ENCODE measurements at places on chromosomes 4 and X.
A peak's percentile ranks its signal among the peaks of the same experiment; 100 is the strongest.

DNA sequence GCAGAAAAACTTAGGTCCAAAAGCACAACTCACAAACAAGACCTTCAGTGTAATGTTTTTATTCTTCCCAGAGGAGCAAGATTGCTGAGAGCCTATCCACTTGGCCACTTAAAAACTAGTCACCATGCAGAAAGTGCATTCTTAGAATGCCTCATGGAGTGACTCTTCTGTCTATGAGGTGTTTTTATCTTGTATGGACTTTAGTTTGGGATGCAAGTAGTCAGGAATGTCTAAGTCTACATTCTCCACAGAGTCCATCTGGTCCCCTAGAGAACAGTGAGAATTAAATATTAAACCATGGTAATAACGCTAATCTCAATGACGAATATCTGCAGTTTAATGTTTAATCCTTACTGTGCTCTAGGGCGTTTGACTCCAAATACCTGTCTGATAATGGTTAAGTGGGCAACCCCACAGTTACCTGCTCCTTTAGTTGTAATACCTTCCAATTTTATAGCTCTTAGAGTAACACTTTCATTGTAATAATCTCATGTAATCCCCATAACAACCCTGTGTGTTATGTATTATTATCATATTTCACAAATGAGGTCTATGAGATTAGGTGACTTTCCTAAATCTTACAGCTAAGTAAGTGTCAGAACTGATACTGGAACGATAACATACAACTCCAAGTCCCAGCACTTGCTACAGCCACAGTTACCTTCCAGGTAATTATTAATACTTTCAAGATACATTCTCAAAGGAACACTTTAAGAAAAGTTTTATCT, 235.6 kb upstream of the JADE1 start:
- peak; percentile 96 for DNase-seq

GRCh38 chrX:129577473-129577872, 37.4 kb downstream of the OCRL start:
- peak; percentile 84 for DNase-seq

DNA sequence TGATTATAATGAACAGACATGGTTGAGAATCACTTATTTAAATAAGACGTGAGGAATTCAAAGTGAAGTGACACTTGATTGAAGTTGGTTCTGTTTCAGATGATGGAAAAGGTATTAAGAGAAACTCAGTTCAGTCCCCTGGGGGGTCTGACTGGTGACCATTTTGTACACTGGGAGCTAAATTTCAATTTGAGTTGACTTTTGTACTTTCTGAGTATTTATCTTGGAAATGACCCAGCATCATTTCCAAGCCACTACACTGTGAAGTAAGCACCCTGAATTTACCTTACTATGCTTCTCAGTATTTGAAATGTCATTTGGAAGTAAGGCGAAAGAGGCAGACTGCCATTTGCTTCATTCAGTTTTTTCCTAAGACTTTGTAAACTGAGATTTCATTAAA, 73.4 kb downstream of the CNOT6L start:
- no peak for DNase-seq

DNA sequence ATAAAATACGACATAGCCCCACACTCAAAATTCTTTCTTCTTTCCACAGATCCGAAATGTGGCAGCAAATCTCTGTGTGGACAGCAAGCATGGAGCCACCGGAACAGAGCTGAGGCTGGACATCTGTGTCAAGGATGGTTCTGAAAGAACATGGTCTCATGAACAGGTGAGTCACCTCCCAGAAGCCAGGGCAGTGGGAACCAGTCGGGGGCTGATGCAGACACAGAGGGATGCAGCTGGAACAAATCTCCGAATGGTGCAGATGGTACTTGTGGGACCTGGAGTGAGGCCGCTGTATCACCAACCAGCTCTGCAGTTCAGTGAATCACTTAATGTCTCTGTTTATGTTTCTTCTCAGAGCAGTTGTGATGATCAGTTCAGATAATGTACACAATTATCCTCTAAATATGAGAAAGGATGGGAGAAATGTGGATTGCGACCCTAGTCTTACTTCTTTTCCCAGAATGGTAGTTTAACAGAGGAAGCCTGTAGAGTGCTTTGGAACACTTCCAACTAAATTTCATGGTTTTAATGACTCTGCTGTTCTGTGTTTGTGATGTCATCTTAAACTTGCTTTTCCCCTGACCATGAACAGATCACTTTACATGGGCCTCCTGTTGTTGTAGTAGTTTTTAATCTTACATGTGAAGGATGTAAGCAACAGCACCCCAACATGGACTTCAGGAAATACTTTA, 159.3 kb upstream of the GALNT7 start:
- DNase-seq: no peak

DNA sequence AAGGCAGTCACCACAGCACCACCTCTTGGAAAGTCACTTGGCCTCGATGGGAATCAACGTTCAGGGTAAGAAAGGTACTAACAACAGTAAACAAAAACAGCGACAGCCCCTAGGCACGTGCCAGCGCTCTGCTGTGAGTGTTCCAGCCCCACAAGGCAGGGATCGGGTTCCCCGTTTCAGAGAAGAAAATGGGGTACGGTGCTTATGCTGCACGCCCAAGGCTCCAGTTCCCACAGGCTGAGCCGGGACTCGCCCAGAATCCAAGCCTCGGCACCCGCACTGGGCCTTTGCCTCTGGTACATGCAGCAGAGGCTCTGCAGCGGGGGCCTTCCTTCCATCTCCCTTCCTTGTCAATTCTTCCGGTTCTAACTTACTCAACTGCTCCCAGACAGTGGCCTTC, 37.3 kb downstream of the WDR1 start:
- no peak for DNase-seq

DNA sequence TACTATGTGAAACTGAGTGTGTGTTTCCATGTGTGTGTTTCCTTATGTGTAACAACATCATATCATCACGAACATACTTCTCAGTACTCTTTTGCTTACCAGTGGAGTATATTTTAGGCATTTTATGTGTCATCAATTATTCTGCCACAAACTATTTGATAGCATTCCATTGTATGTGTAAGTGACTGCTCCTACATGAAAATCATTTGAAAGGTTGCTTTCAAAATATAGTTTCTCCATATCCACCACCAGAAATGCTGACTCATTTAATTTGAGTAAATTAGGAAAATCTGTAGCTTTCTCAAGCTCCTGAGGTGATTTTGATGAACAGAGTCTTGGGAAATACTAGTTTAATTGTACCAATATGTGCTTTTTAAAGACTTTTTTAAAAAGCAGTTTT, 376.2 kb downstream of the PCDH18 start:
- peak; percentile 94 for DNase-seq

DNA sequence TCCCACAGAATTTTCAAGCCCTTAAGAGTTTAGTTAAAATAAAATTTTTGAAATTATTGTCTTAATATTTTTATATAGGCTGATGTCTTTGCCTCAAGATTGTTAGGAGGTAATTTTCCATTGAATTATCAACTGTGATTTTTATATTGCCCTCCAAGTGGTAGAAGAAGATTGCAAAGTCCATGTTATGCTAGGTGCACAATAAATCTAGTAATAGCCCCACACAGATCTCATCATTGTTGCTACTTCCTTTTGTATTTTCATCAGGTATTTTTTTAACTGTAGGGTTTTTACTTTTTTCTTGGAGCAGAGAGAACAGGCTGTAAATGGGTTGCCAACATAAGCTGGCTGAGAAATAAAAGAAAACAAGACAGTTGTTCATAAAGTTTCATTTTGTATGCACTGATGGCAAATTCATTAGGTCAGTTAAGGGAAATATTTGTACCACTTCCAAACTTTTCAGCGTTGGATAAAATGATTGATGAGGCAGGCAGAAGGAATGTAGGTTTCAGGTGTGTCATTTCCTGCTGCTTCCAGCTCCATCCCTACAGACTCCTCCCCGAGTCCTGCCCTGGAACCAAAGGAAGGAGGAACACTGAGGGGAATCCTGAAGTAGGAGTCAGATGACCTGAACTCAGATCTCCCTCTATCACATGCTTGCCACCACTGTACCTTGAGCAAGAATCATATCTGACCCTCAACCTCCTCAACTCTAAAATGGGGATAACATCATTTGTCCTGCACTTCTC, 105.5 kb downstream of the PRRG1 start:
- DNase-seq: peak; percentile 33

DNA sequence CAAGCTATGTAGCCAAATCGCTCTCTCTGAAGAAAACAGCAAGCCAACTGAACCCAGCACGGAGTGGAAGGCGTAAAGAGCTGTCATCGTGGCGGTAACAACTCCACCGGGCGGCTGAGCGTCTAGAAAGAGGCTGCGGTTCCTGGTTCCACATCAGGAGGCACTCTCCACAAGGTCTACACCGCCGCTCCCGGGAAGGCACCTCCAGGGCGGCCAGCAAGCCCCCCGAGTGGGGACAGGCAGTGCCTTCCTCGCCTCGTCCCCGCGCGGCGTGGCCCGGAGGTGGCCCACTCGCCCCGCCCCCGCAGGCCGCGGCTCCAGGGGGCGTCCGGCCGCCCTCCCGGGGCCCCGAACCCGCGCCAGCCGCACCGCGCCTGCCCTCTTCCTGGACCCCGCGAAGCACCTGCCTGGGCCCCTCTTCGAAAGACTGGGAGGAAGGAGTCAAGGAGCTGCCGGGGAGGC, 755 bp downstream of the KLHL8 start:
- peak; percentile 42 for DNase-seq

DNA sequence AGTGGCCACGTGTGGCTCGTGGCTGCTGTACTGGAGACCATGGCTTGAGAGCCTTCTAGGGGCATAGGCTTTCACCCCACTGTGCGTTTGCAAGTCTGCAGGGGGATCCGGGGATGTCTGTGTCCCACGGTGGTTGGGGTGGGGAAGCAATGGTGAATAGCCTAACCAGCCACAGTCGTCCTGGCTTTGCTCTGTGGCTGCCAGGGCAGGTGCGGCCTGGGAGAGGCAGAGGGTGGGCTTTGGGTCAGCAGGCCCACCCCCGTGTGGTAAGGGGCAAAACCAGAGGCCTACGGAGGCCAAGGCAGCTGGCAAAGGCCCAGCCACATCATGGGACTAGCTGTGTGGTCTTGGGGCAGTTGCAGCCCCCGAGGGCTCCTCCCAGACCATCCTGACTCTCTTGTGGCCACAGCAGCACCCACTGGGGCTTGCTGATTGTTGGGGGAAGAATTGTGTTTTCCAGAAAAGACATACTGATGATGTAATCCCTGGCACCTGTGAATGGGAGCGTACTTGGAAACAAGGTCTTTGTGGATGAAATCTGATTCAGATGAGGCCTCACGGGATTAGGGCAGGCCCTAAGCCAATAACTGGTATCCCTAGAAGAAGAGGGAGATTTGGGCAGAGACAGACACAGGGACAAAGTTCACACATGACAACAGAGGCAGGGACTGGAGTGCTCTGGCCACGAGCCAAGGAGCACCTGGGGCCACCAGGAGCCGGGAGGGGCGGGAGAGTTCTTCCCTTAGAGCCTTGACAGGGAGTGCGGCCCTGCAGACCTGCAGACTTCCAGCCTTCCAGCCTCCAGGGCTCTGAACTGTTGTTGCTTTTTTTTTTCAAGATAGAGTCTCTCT, 2.9 kb downstream of the CPZ start:
- no peak for DNase-seq

- no peak for DNase-seq
These were observed 18.2 kb downstream of the PTTG2 start for GRCh38 chr4:37978248-37978924.

DNA sequence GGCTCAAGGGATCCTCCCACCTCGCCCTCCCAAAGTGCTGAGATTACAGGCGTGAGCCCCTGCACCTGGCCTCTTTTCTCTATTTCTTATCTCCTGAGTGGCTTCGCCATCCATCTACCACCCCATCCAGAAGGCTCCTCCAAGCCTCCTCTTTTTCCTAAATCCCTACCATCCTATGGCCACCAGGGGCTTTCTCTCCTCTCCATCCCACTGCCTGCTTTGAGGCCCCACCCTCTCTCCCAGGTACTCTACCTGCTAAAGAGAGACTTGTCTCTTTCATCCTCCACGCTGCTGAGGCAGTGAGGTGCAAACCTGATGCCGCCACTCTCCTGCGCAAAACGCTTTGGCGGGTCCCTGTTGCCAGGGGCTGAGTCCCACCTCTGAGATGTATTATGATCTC, 7.0 kb downstream of the RS1 start:
- DNase-seq: no peak

DNA sequence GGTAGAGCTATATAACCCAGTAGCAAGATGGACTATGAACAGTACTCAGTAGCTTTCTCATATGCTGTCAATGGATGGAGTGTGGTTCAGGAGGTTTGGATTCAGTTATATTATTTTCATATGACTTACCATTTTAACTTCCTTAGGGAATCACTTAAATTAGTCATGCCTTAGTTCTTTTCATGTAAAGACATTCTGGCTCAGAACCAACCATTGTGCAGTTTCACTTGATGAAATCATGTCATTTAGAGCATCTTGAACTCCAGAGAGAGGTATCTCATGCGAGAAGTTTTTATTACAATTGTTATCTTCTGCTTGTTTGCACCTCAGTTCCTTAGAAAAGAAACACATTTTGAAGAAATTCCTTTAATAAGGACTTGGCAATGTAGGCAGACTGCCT, 55.8 kb downstream of the IL1RAPL2 start:
- no peak for DNase-seq

GRCh38 chr4:153421941-153422340, 44.2 kb upstream of the TMEM131L start:
- no peak for DNase-seq

GRCh38 chrX:19440713-19441112, 74.6 kb downstream of the MAP3K15 start:
- DNase-seq: peak; percentile 38

DNA sequence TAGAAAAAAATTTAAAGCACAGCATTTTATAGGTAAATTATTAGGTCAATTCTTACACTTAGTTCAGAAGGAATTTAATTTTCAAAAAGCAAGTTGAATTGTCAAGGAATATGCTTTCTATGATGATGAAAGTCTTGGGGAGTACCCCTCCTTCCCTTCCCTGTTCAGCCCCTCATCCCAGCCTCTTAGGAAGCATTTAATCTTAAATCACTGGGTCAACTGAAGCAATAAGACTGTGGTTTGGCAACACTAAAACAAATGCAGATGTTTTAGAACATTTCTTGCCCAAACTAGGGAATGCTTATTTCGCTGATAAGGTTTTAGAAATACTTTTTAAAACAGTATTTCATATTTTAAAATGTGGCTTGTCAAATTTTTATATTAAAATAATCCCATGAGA, 19.1 kb upstream of the ARSJ start:
- no peak for DNase-seq

DNA sequence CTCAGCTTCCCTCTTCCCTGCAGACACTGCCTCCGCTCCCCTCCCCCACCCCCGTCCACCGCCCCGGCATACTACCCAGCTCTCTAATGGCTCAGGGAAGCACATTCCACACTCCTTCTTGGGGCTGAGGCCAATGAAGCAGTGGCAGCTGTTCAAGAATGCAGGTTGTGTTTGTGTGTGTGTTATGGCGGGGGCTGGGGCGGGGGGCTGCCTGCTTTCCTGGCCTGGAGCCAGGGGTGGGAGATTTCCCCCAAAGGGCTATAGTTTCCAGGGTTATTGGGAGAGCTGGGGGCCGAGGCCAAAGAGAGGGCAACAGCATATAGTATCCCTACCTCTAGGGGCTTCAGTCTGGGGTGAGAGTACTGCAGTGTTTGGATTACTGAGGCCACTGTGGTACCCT, 149.4 kb downstream of the EFNB1 start:
- peak; percentile 68 for DNase-seq

DNA sequence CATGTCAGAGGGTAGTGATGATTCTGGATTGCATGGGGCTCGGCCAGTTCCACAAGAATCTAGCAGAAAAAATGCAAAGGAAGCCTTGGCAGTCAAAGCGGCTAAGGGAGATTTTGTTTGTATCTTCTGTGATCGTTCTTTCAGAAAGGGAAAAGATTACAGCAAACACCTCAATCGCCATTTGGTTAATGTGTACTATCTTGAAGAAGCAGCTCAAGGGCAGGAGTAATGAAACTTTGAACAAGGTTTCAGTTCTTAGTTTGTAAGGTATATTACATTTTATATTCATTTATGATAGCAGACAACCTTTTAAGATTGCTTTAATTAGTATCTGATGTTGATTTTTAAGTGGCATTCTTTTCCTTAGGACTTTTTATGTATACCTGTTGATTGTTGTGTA, 24.2 kb downstream of the REST start:
- no peak for DNase-seq
